ENCODE measurements at places on chromosomes 5 and 9.

- no peak for DNase-seq
Observed at GRCh38 chr5:29587832-29588231, 1605.7 kb upstream of the CDH6 start.

DNA sequence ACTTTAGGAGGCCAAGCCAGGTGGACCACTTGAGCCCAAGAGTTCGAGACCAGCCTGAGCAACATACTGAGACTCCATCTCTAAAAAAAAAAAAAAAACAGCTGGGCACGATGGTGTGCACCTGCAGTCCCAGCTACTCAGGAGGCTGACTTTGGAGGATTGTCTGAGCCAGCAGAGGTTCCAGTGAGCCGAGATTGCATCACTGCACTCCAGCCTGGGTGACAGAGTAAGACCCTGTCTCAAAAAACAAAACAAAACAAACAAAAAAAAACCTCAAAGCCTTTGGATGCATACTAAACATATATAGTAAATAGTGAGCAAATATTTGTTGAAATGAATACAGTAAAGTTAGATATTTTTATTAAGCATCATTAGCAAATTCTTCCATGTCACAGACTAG, 5.3 kb downstream of the SLC35D2 start:
- DNase-seq: no peak

- no peak for DNase-seq
Observed at GRCh38 chr9:123550012-123550411, 194.0 kb downstream of the CRB2 start.

GRCh38 chr9:123669346-123669745, 260.6 kb downstream of the DENND1A start:
- no peak for DNase-seq

GRCh38 chr5:2749514-2750025, 1.9 kb downstream of the IRX2 start:
- DNase-seq: no peak

- no peak for DNase-seq
Observed at GRCh38 chr5:180639741-180640610, 9.4 kb downstream of the FLT4 start.

GRCh38 chr9:107971241-107971640, 481.7 kb upstream of the KLF4 start:
- DNase-seq: no peak

DNA sequence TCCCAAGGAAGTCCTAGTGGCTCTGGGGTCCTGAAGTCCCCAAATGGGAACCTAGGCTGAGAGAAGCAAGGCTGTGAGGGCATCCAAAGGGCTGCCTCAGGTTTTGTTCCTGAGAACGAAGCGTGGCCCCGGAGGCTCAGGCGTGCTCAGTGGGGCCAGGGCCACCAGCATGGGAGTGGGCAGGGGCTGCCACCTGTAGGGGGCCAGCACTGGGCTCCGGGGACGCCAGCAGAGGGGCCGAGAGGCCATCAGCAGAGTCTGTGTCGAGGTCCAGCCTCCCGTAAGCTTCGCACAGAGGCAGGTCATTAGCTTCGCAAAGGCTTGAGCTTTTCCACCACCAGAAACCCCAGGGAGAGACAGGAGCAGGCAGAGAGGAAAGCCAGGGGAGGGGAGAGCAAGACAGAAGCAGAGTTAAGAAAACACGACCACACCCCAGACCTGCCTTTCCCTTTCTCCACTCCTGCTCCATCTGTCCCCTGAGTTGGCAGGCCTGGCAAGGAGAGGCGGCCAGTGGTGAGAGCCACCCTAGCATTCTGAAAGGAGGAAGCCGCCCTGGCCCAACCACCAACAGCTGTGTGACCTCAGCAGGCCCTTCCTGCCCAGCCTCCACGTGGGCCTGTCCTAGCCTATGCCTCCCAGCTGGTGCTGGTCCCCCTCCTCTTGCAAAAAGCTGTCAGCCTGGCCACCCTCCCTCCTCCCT, 5.5 kb upstream of the SURF6 start:
- peak; percentile 62 for DNase-seq

GRCh38 chr5:72242796-72243475, 77.1 kb downstream of the MRPS27 start:
- DNase-seq: peak; percentile 52

- peak; percentile 90 for DNase-seq
Observed at GRCh38 chr5:88675708-88676636, 207.0 kb downstream of the MEF2C start.

GRCh38 chr9:17322882-17323864, 188.3 kb downstream of the CNTLN start:
- DNase-seq: no peak

- peak; percentile 63 for DNase-seq
Observed at GRCh38 chr5:172453986-172454357, 353 bp downstream of the SH3PXD2B start.

GRCh38 chr9:133884907-133885744, 107.0 kb downstream of the VAV2 start:
- no peak for DNase-seq

- no peak for DNase-seq
Observed at GRCh38 chr9:117182046-117182445, 232.8 kb downstream of the ASTN2 start.

DNA sequence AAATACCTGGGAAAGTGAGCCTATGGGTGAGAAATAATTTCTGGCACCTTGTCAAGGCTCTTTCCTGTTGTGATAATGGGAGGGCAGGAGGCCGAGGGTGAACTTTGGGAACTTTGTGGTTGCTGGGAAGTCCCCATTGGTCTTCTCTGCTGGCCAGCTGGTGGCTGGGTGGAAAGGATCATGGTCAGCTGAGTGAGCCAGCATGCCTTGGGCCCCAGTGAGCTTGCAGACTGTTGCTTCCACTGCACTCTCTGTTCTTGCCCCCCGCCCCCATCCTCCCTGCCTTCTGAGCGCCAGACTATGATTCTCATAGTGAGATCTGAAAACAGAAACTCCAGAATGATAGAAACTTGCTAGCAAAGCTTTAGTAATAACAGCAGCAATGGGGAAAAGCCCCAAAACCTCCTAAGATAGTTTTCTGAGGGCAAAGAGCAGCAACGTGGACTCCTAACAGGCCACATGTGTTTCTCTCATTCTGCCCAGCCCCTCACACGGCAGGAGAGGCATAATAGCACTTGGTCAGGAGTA, 139.2 kb upstream of the SMARCA2 start:
- no peak for DNase-seq

- DNase-seq: no peak
Observed at GRCh38 chr5:132095424-132095972, 21.9 kb downstream of the CSF2 start.

GRCh38 chr5:1481266-1481958, 36.2 kb upstream of the SLC6A3 start:
- no peak for DNase-seq

GRCh38 chr5:32258424-32258823, 54.3 kb downstream of the MTMR12 start:
- peak; percentile 23 for DNase-seq

DNA sequence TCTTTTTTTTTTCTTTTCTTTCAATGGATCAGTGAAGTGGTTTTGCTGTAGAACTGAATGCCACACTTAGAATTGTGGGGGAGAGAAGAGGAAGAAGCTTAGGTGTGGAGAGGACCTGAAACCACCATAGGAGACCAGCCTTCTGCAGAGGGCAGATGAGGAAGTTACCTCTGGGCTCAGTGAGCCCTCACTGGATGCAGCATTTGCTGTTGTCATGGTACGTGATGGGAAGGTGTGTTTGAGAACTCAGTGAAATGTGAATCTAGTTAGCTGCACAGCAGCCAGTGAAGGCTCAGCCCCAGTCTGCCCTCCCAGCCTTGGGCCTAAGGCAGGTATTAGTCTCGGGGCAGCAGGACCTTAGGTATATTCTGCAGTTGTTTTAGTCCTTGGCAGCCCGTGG, 17.5 kb downstream of the CYFIP2 start:
- DNase-seq: no peak

GRCh38 chr9:75891277-75891741, 836 bp downstream of the PCSK5 start:
- no peak for DNase-seq

DNA sequence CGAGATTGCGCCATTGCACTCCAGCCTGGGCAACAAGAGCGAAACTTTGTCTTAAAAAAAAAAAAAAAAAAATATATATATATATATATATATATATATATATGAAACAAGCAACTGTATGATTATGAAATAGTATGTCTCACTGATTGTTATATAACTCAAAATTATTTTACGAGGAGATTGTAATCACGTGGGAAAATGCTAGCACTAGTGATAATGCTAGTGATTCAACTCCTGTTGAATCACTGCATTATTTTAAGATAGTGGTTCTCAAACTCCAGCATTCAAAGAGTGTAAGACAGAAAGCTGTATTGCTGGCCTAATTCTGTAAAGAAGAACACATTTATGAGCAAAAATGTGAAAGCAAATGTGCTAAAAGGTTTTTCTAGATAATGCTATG, 12.4 kb upstream of the PTPN3 start:
- DNase-seq: no peak

DNA sequence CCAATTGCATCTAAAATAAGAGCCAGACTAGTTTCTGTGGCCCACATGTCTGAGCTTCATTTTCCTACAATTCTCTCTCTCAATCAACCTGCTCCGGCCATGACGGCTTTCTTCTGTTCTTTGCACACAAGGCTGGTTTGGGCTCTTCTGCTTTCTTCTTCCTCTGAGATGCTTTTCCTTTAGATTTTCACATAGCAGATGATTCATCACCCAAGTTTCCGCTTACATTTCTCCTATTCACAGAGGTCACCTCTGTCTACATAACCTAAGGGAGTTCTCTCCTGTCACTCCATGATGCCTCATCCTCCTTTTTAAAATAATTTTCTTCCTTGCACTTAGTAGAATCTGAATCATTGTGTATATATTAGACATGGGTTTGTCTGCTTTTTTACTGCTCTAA, 334.6 kb upstream of the TUSC1 start:
- DNase-seq: no peak

DNA sequence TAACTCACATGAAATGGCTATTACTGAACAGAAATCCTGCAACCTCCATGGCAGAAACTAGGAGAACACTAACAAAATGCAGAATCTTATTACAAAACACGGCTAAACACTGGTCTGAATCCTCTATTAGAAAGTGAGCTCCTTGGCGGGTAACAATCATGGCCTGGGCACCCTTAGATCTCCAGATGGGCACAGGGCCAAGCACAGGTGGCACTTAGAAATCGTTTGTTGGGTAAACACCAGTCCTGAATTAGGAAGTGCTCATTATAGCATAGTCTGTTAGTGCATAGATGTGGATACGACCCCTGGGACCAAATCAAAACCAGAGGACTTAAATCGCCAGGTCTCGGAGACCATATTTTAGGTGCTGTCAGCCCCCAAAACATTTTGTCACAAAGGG, 14.4 kb downstream of the VDAC1 start:
- no peak for DNase-seq

GRCh38 chr5:180006141-180006540, 65.4 kb downstream of the RNF130 start:
- no peak for DNase-seq

Data from Ammon's horn (tissue), 1 donor.